ENCODE measurements at places on chromosomes 12 and 14. TPM values are rescaled to one million over a fixed set of nuclear protein-coding genes. Genes with fewer than 3 reads are reported as not detected.

Gene EPYC
- not detected for polyA plus RNA-seq

Gene ADCY6
- polyA plus RNA-seq, result 57.0 TPM

Gene SLC17A8
- 3.3 TPM for polyA plus RNA-seq

Gene ASPG
- polyA plus RNA-seq, result 11.5 TPM

Gene OVCH1
- not detected for polyA plus RNA-seq

Gene MEG3
- polyA plus RNA-seq, result 319 TPM

DNA sequence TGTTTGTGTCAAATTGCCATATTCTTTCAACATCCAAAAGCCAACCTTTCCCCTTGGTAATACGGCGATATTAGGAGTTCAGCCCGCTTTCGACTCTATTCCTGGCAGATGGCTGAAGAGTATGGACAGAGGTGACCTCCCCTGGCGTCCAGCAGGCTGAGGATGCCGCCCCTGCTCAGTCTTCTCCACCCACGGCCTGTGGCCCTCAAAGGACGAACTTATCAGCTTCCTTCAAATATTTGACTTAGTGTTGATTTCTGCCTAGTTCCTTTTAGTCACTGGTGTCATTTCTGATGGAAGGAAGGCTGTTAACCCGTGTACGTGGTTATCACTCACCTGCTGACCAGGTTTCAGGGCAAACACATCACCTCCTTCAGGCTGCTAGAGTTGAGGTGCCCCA lies 65.0 kb downstream of the TESC start:
- DNase-seq, result no peak

GRCh38 chr14:51865953-51866747 lies 5.7 kb downstream of the GNG2 start:
- DNase-seq, result no peak

DNA sequence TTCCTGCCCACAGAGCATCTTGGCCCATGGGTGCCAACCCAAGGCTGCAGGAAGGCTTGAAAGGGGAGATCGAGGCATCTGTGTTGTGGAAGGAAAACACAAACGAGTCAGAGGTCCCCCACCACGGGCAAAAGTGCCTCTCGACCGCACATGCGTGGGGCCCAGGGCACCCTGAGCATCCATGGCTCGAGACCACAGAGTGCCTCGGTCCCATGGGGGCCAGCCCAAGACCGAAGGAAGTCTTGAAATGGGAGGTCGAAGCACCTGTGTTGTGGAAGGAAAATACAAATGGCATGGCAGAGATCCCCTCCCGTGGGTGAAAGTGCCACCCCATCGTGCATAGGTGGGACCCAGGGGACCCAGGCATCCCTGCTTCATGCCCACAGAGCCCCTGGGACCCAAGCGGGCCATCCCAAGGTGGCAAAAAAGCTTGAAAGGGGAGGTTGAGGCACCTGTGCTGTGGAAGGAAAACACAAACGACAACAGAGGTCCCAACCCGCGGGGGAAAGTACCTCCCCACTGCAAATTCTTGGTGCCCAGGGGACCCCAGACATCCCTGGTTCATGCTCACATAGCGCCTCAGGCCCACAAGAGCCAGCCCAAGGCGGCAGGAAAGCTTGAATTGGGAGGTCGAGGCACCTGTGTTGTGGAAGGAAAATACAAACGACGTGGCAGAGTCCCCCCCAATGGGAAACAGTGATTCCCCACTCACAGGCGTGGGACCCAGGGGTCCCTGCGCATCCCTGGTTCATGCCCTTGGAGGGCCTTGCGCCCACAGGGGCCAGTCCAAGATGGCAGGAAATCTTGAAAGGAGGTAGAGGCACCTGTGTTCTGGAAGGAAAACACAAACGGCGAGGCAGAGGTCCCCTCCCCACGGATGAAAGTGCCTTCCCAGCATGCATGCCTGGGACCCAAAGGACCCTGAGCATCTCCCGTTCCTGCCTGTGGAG lies 373.0 kb downstream of the ALG10 start:
- peak; percentile 7 for DNase-seq

DNA sequence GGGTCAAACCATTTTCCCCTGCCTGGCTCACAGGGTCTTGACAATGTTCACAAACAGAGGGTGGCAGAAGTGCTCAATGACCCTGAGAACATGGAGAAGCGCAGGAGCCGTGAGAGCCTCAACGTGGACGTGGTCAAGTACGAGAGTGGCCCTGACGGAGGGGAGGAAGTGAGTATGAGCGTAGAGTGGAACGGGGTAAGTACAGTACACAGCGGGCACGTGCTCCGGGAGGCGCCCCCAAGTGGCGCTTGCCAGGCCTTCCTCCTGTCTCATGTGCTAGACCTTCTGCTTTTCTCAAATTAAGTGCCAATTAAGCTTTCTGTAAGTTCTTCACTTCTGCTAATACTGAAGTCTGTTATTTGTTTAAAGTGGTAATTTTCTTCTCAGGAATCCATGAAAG lies 35.9 kb downstream of the XRCC3 start:
- peak; percentile 32 for DNase-seq

- DNase-seq, result no peak
Observed at GRCh38 chr12:12721176-12721751, 4.1 kb downstream of the CDKN1B start.

- no peak for DNase-seq
Observed at GRCh38 chr14:85319998-85320630, 209.8 kb upstream of the FLRT2 start.

GRCh38 chr12:76586764-76587395 lies 27.3 kb upstream of the OSBPL8 start:
- no peak for DNase-seq

DNA sequence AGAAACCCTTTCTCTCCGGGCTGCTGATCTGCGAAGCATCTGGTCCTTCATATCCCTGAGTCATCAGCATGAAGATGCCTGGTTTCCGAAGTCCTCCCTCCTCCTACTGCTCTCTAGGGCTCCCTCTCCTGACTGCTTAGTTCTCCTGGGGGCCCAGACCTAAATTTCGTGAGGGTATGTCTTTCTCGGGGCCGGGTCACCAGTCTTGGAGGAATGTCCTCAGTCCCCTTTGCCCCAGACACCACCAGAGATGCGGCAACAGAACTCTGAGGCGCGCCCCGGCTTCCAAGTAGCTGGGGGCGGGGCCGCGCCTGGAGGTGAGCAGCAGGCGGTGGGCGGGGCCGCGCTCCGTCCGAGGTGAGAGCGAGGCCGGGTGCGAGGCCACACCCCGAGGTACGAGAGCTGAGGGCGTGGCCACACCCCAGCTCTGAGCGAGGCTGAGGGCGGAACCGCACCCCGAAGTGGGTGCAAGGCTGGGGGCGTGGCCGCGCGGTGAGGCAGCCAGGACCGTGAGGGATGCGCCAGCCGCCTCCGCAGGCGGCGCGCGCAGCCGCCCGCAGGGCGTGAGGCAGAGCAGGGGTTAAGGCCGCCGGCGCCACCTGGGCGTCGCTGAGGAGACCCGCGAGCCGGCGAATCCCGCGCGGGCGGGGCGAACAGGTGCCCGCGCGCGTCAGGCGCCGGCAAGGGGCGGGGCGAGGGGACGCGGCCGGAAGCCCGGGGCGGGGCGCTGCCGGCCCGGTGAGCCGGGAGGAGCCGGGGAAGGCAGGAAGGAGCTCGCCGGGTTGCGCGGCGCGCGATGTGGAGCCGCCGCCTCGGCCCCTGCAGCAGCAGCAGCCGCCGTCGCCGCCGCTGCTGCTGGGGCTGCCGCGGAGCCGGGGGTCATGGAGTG lies at the start of gene BICDL1:
Gene BICDL1, plus strand, starts transcription at position 765 of the 889 bp plus-strand sequence. CDS start 633 bp downstream, outside the sequence.
- peak; percentile 88 for DNase-seq

DNA sequence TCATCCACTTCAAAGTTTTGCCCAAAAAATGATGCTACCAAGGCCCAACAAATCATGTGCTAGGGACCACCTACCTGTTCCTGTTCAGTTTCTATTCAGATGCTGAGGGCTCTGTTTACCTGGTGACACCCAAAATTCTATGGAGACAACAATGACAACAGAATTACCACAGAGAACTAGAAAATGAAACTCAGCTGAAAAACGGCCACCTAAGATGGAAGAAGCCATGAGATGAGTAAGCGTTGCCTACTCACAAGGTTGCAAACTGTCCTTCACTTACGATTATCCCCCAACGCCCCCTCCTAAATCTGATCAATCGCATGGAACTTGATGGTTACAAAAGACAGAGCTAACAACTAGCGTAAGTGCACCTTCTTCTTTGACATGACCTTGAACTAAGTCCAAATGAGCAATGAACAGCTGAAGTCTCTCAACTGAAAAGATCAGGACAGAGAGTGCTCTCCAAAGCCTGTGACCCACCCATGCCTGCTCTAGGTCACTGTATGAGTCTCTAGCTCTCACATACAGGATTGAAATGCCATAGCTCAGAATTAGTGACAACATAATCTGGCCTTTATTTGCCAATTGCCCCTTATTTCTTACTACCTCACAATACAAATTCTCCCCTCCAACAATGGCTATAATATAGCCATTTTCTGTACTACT lies at the start of gene RNASE11:
Gene RNASE11, minus strand, starts transcription at position 513 of the 666 bp plus-strand sequence.
- DNase-seq, result no peak

DNA sequence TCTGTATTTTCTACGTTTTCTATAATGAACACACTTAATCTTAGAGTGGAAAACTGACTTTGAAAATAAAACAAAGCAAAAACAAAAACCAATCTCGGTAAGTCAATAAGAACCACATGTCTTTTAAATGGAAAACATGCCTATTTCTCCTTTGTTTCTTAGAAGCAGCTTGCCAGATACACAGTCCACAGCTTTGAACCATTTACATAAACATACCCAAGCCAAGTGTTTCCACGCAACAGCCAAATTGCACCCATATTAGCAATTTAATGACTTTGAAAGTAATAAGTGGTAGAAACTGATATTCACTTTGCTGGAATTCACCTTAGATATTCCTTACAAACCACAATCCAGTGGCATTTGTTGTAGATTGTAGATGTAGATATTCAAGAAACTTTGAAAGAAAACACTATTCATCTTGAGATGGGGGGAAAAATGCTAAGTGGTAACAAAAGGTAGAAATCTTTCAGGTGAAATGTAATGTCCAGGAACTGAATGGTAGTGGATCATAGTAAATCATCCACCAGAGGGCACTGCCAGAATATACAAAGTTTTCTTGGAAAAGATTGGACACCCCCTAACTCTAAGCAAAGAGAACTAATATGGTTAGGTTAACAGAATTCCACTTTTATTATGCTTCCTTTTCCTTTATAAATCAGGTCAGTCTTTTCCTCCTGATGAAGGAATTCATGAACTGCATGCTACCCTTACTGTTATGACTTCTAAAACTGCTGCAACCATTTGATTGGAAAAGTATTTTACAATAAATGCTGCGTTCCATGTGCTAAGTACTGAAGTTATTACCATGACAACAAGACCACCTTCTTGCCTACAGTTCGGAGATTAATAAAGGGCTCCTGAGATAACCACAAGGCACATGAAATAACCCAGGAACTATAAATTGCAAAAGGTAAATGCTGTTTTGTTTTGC lies 69.8 kb downstream of the RERG start:
- no peak for DNase-seq

DNA sequence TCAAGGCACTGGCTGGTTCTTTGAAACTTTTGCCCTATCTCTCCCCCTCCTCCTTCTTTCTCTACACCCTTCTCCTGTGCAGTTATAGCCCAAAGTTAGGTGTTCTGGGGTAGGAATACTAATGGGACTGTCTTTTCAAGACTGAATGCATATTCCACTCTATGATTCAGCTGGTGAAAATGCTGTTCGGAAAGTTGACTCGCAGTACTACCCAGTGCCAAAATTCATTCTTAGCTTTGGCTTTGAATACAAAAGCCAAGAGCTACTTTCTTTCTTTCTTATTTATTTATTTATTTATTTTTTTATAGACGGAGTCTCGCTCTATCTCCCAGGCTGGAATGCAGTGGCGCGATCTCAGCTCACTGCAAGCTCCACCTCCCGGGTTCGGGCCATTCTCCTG lies 249.2 kb downstream of the ETNK1 start:
- no peak for DNase-seq

GRCh38 chr12:115813256-115813655 lies 464.2 kb downstream of the MED13L start:
- DNase-seq, result no peak

- DNase-seq, result no peak
Observed at GRCh38 chr14:93895023-93895604, 32.0 kb upstream of the FAM181A start.

- DNase-seq, result peak; percentile 86
Observed at GRCh38 chr14:67269298-67270060, 28.2 kb downstream of the PALS1 start.

- no peak for DNase-seq
Observed at GRCh38 chr14:80637756-80638619, 303.6 kb downstream of the CEP128 start.

- DNase-seq, result no peak
Observed at GRCh38 chr12:20366776-20367409, 1.4 kb upstream of the PDE3A start.

Measured in left lung (tissue), 14 donors.